ENCODE measurements at places on chromosomes 2 and 18. TPM values are rescaled to one million over a fixed set of nuclear protein-coding genes. Genes with fewer than 3 reads are reported as not detected.

LRRC30 gene
- not detected for total RNA-seq

CD207 gene
- total RNA-seq, result 0.27 TPM

- no peak overlapping the region for H3K27ac ChIP-seq
- H3K36me3 ChIP-seq, result no peaks in the 10 kb centered on the region
- no peak overlapping the region for H3K4me3 ChIP-seq
- H3K27me3 ChIP-seq, result no peaks in the 10 kb centered on the region
Measured at GRCh38 chr2:219109471-219109870, 48.8 kb upstream of the IHH start.

- peaks cover 1% of the 10 kb centered on the region for H3K36me3 ChIP-seq
- peak; percentile 71 for DNase-seq
- peaks cover 25% of the 10 kb centered on the region for H3K4me1 ChIP-seq
- H3K4me3 ChIP-seq, result peak overlapping the region; percentile 97
- H3K27ac ChIP-seq, result peak overlapping the region; percentile 70
- H3K27me3 ChIP-seq, result no peaks in the 10 kb centered on the region
Measured at GRCh38 chr2:62705859-62706720, 577 bp downstream of the EHBP1 start.

DNA sequence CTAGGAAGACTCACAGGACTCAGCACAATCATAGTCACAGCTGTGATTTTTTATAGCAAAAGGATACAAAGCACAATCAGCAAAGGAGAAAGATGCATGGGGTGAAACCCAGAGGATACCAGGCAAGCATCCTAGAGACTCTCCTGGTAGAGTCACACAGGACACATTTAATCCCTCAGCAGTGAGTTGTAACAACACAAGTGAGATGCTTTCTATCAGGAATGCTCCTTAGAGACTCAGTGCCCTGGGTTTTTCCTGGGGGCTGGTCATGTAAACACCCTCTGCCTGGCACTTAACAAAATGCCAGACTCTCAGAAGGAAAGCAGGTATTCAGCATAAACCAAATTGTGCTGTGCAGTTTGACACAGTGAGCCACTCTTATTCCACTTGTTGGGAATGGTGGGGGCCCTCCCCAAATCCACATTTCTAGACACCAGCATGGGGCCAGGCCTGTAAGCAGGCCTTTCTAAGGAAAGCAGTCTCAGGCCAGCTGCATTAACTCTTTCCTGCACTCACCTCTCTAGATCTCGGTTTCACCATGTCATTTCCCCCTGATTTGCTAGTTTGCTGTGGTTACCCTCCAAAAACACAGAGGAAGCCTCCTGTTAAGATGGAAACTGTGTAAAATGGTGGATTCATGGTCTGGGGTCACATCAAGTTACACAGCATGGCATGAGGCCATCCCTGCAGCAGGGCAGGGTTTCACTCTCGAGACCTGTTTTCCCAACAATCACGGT, 16.9 kb upstream of the RNU4ATAC start:
- H3K27ac ChIP-seq, result no peak overlapping the region
- H3K27me3 ChIP-seq, result no peaks in the 10 kb centered on the region
- no peak for DNase-seq
- no peaks in the 10 kb centered on the region for H3K4me1 ChIP-seq
- peaks cover 18% of the 10 kb centered on the region for H3K36me3 ChIP-seq
